Tongue (tissue), 3 donors: ENCODE measurements at places on chromosomes 5 and 9.

GRCh38 chr5:41115281-41115680 lies 44.1 kb upstream of the MROH2B start:
- peak; percentile 1 for DNase-seq

DNA sequence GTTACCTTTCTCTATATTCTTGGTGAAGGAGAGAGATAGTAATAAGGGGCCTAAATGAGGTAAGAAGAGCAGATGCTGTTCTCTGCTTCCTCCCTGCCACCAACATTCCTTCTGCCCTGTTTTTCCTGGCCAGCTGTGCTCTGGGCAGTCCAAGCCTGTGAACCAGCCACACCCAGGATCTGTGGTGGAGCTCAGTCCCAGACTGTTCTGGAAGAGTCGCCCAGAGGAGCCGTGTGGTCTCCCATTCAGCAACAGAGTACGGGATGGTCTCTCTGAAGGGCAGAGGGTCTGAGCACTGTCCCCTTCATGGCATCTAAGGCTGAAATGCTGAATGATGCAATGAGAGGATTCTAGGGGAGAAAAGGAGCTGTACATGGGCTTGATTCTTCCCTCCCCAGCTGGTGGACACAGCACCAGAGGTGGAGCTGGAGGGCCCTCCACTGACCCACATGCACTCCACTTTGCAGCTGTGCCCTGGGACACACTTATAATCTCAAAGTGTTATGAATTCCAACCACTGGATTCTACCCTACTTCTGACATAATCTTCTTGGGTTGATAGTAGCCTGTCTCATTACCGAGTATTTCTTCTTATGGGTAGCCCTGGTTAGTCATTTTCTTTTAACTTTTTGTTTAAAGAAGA lies 70.8 kb upstream of the RPS23 start:
- peak; percentile 64 for DNase-seq

DNA sequence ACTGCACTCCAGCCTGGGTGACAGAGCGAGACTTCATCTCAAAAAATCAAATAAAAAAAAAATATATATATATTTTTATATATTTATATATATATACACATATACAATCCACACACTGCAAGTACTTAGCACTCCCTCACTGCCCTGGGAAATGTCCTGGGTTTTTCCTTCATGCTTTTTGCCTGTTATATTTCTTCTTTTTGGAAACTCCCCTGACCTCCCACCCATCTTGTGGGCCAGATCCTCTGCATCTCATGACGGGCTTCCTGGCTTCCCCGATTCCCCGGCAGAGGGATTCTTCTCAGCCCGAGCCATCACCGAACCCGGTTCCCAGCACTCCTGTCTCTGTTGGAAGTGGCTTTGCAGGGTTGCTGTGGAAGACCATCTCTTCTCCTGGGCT lies 39.5 kb upstream of the NCS1 start:
- no peak for DNase-seq

GRCh38 chr5:20028506-20028905 lies 40.5 kb upstream of the CDH18 start:
- no peak for DNase-seq

DNA sequence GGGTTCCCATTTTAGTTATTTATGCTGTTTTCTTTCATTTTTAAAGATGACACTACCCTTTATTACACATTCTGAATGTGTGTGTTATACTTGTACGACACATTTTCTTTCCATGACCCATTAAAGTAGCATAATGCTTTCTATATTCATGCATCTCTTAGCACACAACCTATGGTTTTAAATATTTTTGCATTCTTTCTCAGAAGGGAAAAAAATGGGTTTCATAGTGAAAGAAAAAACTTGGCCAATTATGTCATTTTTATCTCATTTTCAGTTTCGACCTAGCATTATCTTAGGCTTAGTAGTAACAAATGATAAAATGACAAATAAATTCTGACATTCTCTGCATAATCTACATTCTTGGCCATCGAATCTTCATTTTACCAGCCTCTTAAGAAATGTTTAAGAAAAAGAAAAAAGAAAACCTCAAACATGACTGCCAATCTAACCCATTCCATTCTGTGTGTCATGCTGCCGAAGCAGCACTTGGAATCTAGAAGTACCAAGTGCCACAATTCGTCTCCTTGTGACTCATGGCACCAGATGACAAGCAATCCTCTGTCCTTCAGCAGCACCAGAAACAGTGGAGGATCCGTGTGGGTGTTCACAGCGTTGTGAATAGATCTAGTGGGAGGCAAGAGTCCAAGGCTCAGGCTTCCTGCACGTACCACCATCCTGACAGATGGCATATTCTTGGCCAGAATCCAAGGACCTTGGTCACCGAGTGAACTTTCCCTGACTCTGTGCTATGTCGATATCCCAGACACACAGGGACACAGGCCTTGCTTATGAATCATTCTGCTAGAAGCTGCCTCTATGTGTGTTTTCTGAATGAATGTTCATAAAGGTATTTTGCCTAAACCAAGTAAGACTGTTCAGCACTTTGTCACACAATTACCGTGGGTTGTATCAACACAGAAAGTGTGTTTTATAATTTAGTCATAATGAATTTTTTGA lies 502.7 kb downstream of the NR2F1-AS1 start:
- peak; percentile 85 for DNase-seq

- peak; percentile 50 for DNase-seq
These were observed at the start of gene PSD2 for GRCh38 chr5:139795074-139796001. PSD2 (plus strand) TSS chr5:139795808; CDS start chr5:139809441, 13,633 bp downstream.

DNA sequence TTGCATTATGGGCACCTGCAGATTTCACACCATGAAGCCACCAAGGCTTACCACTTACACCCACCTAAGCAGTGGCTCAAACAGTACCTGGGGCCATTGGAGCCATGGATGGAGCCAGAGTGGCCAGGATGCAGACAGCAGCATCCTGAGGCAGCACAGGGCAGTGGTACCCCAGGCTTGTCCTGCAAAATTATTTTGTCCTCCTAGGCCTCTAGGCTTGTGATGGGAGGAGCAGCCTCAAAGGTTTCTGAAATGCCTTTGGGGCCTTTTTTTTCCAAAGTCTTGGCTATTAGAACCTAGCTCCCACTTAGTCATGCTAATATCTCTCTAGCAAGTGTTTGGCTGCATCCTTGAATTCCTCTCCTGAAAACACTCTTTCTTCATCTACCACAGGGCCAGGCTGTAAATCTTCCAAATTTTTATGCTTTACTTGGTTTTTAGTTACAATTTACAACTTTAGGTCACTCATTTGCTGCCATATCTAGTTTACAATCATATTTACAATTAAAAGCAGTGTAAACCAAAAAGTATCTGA lies 15.7 kb downstream of the TMC1 start:
- DNase-seq: no peak

DNA sequence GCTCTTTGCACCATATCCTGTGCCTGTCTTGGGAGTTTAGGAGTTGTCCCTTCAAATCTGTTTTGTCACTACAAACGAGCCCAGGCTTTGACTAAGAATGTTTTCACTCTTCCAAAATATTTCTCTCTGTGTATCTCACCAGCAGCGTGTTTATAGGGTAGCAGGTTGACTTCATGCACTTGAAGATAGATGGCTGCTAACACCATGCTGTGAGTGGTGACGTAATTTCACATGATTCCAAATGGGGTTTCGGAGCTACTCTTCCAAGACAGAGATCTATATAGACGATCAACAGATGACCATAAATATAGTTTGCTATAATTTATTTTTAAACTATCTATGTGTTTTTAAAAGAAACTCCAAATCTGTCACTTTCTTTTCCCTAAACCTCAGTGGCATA lies 30.6 kb downstream of the RORB start:
- no peak for DNase-seq

- peak; percentile 54 for DNase-seq
These were observed 1.3 kb downstream of the ZNF131 start for GRCh38 chr5:43121913-43122484.

- no peak for DNase-seq
These were observed 209.9 kb downstream of the ADAMTSL1 start for GRCh38 chr9:18683851-18684250.

GRCh38 chr5:66829358-66829674 lies 233.1 kb downstream of the MAST4 start:
- no peak for DNase-seq

- no peak for DNase-seq
These were observed 388.4 kb upstream of the PTGER4 start for GRCh38 chr5:40291338-40291737.

- peak; percentile 57 for DNase-seq
These were observed 1201.4 kb upstream of the C9orf72 start for GRCh38 chr9:28774433-28775235.

GRCh38 chr5:172499287-172499686 lies 45.0 kb upstream of the SH3PXD2B start:
- DNase-seq: no peak

GRCh38 chr9:34125681-34126206 lies 754 bp downstream of the DCAF12 start:
- peak; percentile 17 for DNase-seq

DNA sequence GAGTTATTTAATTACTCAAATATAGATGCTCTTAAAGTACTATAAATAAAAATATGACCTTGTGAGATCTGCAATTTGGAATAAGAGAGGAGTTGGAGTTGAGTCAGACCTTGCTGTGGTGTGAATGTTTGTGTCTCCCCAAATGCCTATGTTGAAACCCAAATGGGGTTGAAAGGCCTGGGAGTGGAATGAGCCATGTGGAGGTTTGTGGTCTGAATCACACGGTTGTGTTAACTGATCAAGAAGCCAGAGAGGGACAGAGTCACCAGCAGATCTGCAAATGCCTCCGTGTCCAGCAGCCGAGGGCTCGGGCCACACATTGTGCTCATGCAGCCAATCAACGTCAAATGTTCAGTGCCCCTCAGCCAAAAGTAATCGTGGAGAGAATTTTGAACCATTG lies 404.4 kb downstream of the ICE1 start:
- no peak for DNase-seq

- DNase-seq: peak; percentile 88
These were observed 720 bp downstream of the TUSC1 start for GRCh38 chr9:25677301-25678146.

GRCh38 chr5:108529381-108529780 lies 147.5 kb upstream of the FBXL17 start:
- no peak for DNase-seq
